Stimulated activated CD4-positive, alpha-beta T cell treated with anti-CD3 and anti-CD28 coated beads, Interleukin-1b, Interleukin-23, amount 100 ng/mL, for 1 hour (primary cell): ENCODE measurements at places on chromosomes 5 and 9.
A peak's percentile ranks its signal among the peaks of the same experiment; 100 is the strongest.

DNA sequence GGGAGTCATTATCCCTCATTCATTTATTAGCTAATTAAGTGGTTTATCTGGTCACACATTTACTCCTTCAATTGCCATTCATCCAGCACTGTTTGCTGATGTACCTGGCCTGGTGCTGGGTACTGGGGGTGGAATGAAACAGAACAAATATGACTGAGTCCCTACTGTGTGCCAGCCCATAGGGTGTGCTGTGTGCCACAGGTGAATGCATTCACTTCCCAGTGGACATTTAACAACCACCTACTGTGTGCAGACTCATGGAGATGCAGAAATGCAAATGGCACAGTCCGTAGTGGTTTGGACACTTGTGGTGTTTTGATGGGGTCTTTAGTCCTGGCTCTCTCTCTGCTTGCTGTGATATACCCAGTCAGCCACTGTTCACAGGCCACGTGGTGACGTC is 10.5 kb downstream of the NEK6 start:
- DNase-seq: no peak

- DNase-seq: no peak
Observed at GRCh38 chr5:180470361-180470760, 23.8 kb upstream of the CNOT6 start.

GRCh38 chr9:127828262-127829031 is 25.8 kb downstream of the FPGS start:
- no peak for DNase-seq

GRCh38 chr9:23743036-23743435 is 83.0 kb downstream of the ELAVL2 start:
- DNase-seq: no peak

DNA sequence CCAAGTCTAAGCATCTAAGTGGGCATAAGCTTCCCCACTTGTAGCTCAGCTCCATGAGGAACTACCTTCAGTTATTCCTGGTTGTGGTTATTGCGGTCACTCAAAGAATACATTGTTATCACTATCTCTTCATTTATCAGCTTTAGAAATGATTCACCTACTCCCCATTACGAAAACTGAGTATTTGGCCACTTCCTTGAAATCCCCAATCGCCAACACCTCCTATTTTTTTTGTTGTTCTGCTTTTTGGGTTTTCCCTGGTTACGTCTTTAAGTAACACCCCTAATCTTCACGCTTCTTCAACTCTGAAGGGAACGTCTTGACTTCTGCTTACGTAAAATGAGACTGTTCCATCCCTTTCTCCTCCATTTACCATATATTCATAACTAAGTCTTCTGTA is 20.7 kb downstream of the MAPK9 start:
- DNase-seq: no peak

- DNase-seq: no peak
Observed at GRCh38 chr5:121006217-121006616, 542.1 kb downstream of the PRR16 start.

DNA sequence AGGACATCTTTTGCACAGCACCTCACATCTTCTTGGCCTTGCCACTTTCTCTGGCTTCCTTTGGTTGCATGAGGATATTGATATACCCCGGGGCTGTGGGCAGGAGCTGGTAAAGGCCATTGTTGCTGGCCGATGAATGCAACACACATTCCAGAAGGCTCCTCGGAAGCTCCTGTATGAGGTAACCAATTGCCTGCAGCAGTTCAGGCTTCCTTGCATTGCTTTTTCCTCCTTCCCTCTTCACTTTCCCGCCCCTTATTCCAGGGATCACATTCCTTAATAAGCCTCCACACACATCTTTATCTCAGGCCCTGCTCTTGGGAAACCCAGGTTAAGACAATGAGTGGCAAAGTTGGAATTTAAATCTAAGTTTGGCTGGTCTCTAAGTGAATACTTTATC is 505.4 kb upstream of the CLINT1 start:
- no peak for DNase-seq

DNA sequence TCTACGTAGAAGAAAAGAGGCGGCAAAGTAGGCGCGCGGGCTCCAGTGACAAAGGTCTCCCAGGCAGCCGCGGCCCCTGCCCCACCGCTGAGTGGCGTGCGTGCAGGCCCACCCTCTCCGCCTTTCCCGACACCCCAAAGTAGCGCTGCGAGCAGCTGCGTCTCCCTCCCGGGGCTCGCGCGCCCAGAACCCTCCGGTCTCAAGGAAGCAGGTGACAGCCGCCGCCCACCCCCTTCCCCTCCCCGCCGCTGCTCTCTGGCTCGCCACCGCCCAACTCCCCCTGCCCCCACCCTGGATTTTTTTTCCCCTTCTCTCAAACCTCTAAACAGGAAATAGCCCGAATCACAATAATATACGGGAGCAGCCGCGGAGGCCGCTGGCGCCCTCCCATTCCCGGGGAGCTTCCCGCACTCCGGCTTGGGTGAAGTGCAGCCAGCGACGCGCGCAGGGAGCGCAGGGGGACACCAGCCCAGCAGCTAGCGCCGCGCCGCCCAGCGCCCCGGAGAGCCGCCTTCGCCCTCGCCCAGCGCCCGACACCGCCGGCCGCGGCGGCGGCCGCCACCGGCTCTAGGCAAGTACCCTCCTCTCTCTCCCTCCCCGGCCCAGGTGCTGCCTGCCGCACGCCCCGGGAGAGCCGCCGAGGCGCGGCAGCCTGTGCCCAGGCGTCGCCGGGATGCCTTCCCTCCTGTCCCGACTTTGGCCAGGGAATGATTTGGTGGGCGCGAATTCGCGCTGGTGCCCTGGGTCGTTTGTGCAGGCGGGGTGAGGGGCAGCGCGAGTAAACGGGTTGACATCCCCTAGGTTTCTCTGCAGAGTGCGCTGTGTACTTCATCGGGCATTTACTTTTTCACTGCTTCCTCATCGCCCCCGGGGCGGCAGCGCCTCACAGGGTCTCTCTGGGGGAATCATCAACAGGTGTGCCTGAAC is 52.7 kb upstream of the TJP2 start:
- DNase-seq: no peak

GRCh38 chr9:20409321-20410092 is 212.8 kb downstream of the MLLT3 start:
- DNase-seq: no peak

DNA sequence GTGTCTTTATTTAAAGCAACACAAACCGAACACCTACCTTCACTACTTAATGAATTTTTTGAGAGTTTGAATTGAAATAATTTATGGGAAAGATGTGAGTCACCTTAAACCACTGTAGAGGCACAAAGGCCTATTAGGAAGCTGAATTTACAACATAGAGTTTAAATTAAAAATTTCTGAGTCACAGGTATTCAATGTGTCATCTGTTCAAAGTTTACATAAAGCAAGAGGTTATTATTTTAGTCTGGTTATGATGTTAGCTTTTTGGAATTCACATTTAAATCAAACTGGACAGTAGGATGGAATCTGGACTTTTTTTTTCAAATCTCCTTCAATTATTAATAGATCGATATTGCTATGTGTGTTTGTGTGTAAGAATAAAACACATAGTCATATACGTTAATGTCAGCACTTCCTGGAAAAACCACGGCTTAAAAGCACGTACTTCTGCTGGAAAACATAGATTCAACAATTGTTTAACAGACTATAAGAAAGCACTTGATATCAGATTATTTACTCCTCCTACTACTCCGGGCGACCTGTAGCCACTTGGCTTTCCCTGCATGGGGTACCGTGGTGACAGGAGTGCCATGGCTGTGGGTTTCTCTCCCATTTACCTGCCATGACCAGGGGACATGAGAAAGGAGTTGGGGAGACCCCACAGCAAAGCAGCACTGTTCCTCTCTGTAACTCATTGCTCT is 638.6 kb downstream of the SEMA5A start:
- no peak for DNase-seq

- DNase-seq: no peak
Observed at GRCh38 chr9:93814077-93814956, 140.8 kb downstream of the BARX1 start.

GRCh38 chr9:135827301-135827700 is 80.0 kb downstream of the CAMSAP1 start:
- DNase-seq: no peak

- no peak for DNase-seq
Observed at GRCh38 chr5:66986009-66986408, 210.6 kb downstream of the CD180 start.

DNA sequence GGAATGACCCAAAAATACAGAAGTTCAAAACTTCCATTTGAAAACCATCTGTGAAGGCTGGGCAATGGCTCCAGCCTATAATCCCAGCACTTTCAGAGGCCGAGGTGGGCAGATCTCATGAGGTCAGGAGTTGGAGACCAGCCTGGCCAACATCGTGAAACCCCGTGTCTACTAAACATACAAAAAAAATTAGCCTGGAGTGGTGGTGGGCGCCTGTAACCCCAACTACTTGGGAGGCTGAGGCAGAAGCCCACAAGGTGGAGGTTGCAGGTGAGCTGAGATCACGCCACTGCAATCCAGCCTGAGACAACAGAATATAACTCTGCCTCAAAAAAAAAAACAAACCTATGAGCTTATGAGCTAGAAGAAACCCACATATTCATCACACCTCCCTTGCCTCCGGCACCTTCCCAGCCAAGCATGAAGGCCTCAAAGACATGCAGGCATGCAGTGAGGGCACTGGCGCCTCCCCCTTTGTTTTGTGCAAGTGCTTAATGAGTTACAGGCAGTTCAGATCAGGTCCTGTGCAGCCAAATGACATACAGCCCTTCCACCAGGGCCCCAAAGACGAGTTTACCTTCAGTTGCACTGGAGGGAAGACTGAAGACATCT is 9.9 kb downstream of the HNRNPH1 start:
- no peak for DNase-seq

DNA sequence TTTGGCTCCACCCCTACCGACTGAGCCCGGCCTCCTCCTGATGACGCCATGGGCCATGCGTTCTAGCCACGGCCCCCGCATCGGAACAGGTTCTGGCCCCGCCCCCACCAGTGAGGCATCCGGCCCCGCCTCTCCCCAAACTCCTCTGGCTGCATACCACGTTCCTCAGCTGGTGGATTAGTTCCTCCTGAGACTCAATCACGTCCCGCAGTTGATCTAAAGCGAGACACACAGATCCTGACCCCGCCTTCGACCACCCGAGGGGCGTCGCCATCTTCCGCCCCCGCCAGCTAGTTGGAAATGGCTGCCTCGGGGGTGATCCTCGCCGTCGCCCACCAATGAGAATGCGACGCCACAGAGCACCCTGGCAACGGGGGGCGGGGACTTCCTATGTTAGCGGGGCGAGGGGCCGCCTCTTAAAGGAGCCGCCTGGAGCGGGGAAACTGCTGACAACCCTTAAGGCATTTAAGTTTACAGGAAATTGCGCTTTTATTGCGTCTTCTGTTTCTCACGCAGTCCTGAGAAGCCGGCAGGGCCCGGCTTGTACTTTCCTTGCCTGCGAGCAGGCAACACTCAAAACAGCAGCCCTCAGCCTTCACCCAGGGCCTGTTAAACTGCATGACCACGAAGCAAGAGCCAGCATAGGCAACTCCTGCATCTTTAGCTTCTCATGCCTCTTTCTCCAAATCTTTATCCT is at the start of gene SPATA24:
Gene SPATA24, minus strand, starts transcription at position 303 of the 697 bp plus-strand sequence. Its CDS starts 29 bp downstream, at position 274.
- DNase-seq: peak; percentile 90

DNA sequence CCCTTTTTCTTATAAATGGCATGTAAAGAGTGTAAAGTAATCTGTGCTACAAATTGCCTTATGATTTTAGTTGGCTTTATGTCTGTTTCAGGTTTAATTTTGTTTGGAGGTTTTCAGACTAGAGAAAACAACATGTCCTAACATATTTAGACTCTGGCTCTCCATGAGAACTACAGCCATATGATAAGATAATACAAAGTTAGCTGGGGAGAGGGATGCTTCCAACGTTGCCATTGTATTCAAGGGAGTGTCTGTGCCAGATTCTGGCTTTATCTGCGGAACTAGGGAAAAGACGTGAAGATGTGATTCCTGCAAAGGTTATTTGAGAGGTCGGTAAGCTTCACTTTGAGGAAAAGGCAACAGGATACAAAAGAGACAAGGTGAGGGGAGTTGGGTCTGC is 140.0 kb upstream of the OTULINL start:
- no peak for DNase-seq

DNA sequence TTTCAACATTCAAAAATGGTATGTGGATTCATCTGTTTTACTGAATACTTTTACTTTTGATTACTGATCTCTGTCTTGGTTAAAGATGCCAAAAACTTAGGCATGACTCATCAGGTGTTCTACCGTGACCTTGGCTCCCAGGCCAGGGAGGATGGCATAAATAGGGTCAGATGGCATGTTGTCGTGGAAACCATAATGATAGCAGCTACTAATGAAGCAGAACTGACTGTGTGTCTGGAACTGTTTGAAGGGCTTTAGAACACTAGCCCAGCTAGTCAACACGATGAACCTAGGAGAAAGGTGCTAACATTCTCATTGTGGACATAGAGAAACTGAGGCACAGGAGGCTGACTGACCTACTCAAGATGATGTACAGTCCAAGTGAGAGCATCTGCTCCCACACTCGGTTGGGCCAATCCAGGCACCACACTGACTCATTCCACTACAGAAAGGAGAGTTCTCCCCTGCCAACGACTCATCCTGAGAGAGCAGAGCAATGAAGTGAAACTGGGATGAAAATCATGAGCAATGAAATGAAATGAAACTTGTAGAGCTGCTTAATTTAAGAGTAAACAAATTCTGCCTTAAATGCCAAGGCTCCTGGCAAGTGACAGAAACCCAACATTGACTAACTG is 116.0 kb downstream of the TENT4A start:
- DNase-seq: no peak

GRCh38 chr9:117523531-117524153 is 108.8 kb upstream of the ASTN2 start:
- no peak for DNase-seq

- no peak for DNase-seq
Observed at GRCh38 chr5:27706832-27707231, 668.4 kb upstream of the CDH9 start.

- no peak for DNase-seq
Observed at GRCh38 chr9:121654499-121655140, 3.2 kb downstream of the DAB2IP start.

DNA sequence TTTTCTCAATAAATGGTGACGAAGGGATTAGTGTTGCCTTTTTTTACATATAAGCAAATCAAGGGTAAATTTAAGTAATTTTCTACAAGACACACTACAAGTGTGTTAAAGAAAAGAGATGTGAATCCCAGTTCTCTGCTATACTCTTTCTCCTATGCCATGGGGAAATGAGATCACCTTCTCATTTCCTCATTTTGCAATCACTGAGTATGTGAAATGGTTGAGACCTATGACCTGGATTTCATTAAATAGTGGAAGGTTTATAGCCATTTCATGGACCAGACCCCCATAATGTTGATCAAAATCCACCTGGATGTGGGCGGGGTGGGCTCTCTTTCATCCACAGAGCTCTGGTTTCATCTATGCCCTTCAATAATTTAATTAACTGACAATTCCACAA is 66.9 kb upstream of the SLIT3 start:
- no peak for DNase-seq

- DNase-seq: no peak
Observed at GRCh38 chr9:3299872-3300271, 225.9 kb downstream of the RFX3 start.
